ENCODE measurements at places on chromosomes 3 and 15.

DNA sequence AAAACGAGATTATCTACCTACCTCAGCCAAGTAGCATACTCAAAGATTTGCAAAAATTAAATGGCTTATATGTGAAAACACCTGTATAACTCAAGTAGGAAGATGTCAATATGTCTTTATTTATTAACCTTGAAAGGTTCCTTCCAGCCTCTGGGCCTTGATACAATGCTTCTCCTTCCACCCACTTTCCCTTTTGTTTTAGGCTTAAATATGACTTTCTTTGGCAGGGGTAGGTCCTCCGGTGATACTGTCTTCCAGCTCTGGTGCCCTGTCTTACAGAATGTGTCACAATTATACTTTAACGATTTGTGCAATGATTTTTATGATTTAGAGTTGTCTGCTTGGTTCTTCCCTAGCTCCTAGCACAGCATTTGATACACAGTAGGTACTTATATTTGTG, 4.1 kb downstream of the LINS1 start:
- DNase-seq = no peak

GRCh38 chr3:71103430-71103921, 480.1 kb downstream of the FOXP1 start:
- DNase-seq = no peak

DNA sequence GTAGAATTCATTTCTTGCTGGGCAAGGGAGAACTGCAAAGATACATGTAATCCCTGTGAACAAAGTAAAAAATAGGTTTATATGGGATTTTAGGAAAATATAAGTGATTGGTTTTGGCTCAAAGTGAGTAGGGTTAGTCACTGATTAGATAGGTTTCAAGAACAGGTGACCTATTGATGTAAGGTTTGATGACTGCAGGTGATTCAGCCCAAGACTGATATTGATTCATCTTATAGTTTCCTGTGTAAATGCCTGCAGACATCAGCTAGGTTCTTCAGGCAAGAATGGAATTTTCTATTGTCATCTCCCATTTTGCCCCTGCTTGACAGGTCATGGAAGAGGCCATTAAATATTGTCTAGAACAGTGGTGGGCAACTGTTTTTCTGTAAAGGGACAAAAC, 23.9 kb upstream of the ARID3B start:
- no peak for DNase-seq

- DNase-seq = no peak
These were observed 42.3 kb upstream of the ROBO1 start for GRCh38 chr3:79810092-79810491.

DNA sequence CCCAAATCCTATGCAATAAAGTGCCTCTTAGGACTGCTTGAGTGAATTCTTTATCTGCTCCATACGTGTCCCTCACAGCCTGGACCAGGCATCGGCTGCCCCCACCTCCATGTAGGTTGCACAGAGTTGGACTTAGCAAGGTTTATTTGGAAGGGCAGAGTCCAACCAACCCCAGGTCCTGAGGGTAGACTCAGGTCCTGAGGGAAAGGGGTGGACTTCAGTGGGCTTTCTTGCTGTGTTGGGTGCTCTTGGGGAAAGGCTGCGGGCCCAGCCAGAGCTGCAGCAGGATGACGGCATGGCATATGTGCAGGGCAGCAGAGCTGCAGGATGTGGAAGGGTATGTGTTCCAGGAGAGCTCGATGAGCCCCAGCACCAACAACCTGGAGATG, 6.5 kb downstream of the ALG3 start:
- DNase-seq = peak; percentile 23

- DNase-seq = peak; percentile 71
These were observed 393.0 kb downstream of the IGSF11 start for GRCh38 chr3:118641608-118642007.

DNA sequence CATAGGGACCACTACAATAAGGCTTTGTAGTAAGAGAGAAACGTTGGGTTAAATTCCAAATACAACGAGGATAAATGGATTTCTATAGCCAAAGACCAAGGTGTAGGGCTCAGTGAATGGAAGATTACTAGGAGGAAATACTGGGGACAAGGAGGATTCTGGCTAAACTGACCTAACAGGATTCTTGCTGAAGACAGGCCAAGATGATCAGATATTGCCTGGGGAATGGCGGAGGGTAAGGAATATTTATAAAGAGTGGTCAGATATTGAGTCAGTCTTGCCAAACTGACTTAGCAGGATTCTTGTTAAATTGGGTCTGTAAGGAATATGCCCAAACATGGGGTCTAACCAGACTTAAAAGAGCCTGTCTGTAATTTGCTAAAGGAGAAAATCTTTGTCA, 463.8 kb downstream of the EDEM1 start:
- no peak for DNase-seq

- no peak for DNase-seq
These were observed 386.0 kb upstream of the LRRC3B start for GRCh38 chr3:26236531-26236930.

GRCh38 chr15:70385711-70386110, 288.0 kb upstream of the TLE3 start:
- DNase-seq = no peak

GRCh38 chr3:126927401-126927750, 55.5 kb upstream of the PLXNA1 start:
- DNase-seq = no peak

- no peak for DNase-seq
These were observed 25.1 kb downstream of the SMAD3 start for GRCh38 chr15:67090297-67091070.

DNA sequence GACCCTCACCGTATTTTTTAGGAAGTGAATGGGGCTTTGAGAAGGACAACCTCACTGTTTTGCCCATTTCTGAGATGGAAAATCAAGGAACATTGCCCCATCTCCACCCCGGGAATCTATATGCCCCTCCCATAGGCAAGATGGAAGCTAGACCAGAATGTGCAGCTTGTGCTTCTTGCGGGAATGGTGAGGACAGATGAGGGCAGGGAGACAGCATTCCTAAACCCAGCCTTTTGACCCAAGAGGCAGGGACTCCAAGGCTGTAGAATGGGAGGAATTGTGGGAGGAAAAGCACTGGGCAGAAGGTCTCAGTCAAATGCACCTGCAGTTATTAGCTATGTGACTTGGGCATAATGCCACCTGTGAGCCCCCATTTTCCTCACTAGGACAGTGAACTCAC, 66.9 kb downstream of the SMAD3 start:
- DNase-seq = no peak

- DNase-seq = no peak
These were observed 7.3 kb downstream of the CCDC14 start for GRCh38 chr3:123953735-123954134.
